GM18507 (cell line): ENCODE measurements at places on chromosomes 1 and 21.
A peak's percentile ranks its signal among the peaks of the same experiment; 100 is the strongest.

GRCh38 chr1:156423422-156424352 is 54.7 kb downstream of the RHBG start:
- no peak for DNase-seq

GRCh38 chr1:82634266-82634665 is 833.5 kb downstream of the ADGRL2 start:
- DNase-seq = no peak

DNA sequence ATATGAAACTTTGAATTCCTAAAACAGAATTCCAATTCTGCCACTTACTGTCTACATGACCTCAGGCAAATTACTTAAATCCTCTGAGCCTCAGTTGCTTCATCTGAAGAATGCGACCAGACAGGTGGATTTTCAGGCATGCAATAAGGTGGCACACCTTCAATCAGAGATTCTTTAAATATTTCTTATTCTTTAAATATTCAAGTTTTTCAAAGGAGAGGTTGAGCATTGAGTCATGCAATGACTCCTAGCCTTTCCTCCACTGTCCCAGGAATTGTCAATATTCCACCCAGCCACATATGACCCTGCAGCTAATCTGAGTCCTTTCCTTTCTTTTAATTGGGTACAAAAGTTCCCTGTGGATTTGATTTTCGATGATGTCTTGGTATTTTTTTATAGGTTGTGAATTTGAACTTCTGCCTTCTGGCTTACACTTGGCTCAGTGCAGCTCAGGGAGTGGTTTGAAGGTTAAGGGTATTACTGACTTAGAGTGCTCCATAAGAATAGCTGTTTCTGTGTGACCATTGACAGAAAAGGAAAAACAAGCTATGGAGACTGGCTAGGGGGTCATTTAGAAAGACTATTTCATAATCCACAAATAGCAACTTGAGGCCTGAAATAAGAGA is 52.2 kb upstream of the PRDX6 start:
- DNase-seq = no peak

DNA sequence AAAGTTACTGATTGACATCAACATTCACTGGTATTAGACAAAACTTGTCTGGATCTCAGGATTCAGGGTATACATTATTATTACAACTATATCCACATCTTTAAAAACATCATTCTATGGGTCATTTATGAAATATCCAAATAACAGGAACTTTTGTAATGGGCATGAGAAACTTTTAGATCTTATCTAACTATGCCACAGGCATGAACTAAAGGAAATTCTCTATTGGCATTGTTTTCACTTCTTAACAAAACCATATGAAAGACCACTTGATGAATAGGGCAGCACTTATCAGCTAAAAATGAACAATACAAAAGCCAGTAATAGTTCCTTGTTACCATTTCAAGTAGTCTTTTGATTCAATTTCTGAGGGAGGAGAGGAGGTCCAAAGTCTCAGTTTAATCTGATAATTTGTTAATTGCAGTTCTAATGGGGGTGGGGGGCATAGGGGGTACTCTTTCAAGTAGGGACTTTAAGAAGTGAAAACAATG is 30.8 kb upstream of the CPLANE2 start:
- no peak for DNase-seq

DNA sequence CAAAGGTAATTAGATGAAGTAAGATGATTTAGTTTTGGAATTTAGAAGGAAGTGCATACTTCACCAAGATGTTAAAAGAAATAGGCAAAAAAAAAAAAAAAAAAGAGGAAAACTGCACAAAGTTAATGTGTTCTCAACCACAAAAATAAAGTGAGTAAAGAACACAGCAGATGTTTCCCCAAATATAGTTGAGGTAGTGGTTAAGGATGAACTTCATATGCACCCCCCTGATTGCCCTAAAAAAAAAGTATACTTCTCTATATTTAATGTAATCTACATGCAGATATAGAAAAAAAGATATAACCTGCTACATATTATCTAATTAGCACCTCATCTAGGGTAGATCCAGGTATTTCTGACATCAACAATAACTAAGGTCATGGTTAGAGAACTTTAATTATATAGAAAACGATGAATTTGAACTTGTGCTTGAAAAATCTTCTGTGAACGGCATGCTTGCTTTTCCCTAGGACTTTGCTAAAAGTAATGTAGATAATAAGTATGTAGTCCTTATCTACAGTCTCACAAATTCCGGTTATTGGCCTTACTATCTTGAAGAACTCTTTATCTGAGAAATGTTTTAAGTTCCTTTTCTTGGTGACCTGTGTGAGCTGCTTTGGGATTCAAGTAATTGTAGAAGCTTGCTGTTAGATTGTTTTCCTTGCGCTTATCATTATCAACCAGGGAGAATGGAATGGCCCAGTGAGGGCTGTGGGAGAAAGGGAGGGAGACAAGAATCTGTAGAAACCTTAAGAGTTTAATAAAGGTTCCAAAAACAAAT is 70.1 kb upstream of the LRRC7 start:
- DNase-seq = no peak

DNA sequence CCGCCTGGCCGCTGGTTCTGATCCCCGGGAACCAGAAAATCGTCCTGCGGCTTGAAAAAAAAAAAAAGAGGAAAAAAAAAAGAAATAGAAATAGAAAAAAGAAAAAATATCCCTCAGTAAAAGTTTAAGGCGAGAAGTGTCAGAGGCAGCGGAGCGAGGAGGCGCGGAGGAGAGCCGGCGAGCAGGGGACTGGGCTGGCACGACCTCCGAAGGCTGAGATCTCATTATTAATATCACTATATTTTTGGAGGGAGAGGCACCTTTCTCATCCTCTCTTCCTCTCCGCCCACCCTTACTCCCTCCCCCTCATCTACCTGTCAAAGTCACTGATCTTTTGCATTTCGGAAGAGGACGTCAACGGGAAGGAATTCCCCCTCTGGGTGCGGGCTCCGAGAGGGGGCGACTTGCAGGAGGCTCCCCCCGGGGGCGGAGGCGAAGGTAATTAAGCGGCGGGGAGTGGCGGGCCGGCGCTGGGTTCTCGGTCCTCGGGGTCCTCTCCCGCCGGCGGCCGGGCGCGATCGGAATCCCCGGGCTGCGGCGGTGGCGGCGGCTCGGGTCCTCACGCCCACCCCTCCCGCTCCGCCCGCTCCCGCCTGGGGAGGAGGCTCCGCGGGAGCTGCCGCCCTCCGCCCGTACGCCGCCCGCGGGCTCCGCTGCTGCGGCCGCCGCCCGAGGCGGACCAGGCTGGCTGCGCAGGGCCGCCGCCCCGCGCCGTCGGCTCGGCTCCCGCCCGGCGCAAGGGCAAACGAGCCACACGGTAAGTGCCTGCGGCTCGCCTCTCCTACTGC is at the start of gene NTNG1:
Gene NTNG1 (plus strand): TSS at position 337 of the 788 bp plus-strand sequence.
- DNase-seq = no peak

- DNase-seq = no peak
Observed at GRCh38 chr1:237145379-237146135, 103.6 kb downstream of the RYR2 start.

- DNase-seq = no peak
Observed at GRCh38 chr1:89536555-89537341, 12.1 kb downstream of the LRRC8B start.

GRCh38 chr1:18284805-18285537 is 177.4 kb downstream of the IGSF21 start:
- DNase-seq = no peak

GRCh38 chr1:228011721-228012311 is 5.0 kb downstream of the WNT3A start:
- DNase-seq = no peak

DNA sequence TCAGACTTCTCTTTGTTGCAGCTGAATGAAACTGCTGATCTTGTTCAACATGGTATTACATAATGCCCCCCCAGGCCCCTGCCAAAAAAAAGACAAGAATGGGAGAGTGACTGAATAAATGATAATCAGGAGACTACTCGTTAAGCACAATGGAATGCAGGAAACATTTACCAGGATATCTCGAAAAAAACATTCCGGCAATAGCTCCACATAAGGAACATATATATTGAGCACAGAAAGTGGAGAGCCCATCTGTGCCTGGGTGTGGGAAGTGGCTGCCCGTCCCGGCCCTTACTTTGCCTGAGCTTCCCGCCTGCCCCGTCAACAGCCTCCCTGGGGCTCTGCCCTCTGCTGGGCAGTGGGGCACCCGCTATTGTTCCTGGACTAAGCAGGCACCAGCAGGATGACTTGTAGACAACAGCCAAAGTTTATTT is 13.3 kb downstream of the TRIM11 start:
- no peak for DNase-seq

GRCh38 chr1:180131510-180131909 is 23.2 kb upstream of the QSOX1 start:
- no peak for DNase-seq

DNA sequence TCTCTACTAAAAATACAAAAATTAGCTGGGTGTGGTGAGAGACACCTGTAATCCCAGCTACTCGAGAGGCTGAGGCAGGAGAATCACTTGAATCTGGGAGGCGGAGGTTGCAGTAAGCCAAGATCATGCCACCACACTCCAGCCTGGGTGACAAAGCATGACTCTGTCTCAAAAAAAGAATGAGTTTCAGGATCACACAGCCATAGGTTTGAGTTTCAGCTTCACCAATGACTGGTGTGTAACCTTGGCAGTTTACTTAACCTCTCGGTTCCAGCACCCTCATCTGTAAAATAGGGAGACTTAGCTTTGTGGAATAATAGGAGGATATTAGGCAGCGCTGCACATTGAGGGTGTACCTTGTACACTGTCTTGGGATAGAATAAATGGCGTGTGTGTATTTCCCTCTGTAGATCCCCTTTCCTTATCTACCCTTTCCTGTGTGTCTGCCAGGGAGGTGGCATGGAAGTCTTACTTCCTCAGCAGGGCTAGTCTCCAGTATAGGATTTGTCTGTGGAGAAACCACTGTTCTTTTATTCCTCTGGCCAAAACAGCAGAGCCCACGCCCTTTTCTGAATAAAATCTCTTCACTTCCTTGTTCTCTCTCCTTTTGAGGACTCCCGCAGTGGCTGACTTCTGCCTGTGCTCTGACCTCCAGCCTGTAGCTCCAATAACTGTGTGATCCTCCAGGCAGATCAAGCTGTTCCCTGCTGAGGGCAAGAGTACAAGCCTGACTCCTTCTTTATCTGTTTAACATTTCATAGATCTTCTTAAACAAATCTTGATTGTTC is 90.4 kb downstream of the HHAT start:
- no peak for DNase-seq

DNA sequence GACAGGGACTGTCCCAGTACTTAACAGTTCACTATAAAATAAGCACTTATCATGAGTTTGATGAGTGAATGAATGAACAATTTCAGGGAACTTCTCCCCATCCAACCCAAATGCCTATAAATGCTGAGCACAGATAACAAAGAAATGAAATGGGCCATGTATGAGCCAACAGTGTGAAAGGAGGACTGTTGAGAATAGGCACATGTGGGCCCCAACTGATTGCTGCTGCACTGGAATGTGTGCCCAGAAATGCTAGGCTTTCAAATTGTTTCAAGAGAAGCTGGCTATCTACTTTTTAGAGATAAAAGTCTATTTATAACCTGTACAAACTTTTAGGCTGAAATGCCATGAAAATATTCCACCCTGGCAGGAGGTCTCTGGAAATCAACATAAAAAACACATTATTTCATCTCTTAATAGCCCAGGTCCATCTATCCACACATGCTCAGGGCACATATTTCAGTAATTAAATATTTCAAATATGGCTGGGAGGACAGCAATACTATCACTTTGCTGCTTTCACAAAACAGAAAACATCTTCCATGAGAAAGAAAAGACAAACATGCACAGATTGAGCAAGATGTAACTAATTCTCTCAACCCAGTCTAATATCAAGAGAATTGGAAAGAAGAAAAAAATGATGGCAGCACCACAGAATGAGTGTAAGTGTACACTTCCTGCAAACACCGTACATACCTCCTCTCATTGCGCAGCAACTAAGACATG is 49.8 kb downstream of the COLGALT2 start:
- no peak for DNase-seq

- DNase-seq = no peak
Observed at GRCh38 chr21:39805983-39806382, 61.0 kb downstream of the IGSF5 start.

DNA sequence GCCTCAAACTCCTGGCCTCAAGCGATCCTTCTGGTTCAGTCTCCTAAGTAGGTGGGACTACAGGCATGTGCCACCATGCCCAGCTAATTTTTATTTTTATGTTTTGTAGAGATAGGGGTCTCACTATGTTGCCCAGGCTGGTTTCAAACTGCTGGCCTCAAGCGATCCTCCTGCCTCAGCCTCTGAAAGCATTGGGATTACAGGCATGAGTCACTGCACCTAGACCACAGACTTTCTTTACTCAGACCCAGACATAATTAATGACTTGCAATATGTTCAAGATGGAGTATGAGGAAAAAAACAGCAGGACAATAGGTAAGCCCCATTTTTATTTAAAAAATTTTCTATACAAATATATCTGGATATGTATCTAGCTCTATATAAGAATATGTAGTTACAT is 13.2 kb downstream of the KANK4 start:
- no peak for DNase-seq

- no peak for DNase-seq
Observed at GRCh38 chr1:200895801-200896530, 1.3 kb downstream of the INAVA start.

GRCh38 chr1:79708646-79709265 is 702.2 kb upstream of the ADGRL4 start:
- DNase-seq = no peak

DNA sequence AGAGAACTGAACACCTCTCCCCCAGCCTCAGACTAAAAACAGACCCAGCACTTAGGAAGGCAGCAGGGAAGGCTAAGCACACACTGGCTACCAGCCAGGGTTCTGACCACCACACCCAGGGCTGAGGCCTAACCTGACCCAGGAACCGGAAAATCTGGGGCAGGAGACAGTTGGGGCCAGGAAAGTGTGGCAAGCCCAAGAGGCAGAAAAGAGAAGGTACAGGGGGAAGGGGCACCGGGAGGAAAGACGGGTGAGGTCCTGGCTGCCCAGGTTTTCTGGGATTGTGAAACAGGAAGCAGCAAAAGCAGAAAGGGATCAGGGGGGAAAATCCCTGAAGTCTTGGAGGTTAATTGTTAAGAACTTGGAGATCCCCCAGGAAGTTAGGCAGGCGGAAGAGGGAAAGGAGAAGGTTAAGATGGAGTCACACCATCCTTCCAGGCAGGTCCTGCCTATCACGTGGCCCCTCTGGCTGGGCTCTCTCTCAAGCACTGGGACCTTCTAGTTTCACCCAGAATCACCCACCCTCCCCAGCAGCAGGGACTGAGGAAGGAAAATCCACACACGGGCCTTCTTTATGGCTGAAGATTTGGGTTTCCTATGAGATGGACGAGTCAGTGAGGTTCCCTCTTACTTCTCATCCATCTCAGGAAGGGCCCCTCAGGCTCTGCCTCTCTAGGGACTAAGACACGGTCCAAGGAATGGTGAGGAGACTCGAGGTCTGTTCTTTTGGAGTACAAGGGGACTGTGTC is 2.6 kb downstream of the HDGF start:
- DNase-seq = no peak

- peak; percentile 73 for DNase-seq
Observed at GRCh38 chr1:33472269-33472980, at the start of gene ZSCAN20. Gene ZSCAN20 (plus strand): TSS chr1:33472645. CDS start chr1:33479289, 6,644 bp downstream.

GRCh38 chr1:202689082-202689481 is 21.2 kb downstream of the SYT2 start:
- no peak for DNase-seq
